ENCODE measurements at places on chromosomes 7 and 10.

- DNase-seq = peak; percentile 50
These were observed 10.4 kb downstream of the ABLIM1 start for GRCh38 chr10:114647545-114648138.

- DNase-seq = peak; percentile 75
These were observed 3.9 kb upstream of the MACC1 start for GRCh38 chr7:20220921-20221547.

DNA sequence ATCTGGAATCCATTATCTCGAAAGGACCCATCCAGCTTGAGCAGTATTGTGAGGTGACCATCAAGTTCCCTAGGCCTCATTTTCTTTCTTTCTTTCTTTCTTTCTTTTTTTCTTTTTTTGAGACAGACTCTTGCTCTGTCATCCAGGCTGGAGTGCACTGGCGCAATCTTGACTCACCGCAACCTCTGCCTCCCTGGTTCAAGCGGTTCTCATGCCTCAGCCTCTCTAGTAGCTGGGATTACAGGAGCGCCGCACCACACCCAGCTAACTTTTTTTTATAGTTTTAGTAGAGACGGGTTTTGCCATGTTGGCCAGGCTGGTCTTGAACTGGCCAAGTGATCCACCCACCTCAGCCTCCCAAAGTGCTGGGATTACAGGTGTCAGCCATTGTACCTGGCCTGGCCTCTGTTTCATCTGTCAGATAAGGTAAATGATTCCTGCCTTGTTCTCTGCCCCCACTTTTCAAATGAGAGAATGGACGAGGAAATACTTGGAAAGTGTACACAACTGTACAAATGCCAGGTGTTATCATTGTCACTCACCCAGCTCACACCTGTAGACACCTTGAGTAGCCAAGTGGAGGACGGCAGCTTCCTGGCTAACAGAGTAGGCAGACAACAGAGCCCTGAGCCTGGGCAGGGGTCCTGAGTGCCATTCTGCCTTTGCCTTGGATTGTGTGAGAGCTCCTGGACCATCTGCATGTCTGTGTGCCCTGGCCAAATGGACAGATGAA is 54.1 kb downstream of the HK1 start:
- DNase-seq = no peak

- no peak for DNase-seq
These were observed 477.0 kb upstream of the GALNT17 start for GRCh38 chr7:70654979-70655378.

DNA sequence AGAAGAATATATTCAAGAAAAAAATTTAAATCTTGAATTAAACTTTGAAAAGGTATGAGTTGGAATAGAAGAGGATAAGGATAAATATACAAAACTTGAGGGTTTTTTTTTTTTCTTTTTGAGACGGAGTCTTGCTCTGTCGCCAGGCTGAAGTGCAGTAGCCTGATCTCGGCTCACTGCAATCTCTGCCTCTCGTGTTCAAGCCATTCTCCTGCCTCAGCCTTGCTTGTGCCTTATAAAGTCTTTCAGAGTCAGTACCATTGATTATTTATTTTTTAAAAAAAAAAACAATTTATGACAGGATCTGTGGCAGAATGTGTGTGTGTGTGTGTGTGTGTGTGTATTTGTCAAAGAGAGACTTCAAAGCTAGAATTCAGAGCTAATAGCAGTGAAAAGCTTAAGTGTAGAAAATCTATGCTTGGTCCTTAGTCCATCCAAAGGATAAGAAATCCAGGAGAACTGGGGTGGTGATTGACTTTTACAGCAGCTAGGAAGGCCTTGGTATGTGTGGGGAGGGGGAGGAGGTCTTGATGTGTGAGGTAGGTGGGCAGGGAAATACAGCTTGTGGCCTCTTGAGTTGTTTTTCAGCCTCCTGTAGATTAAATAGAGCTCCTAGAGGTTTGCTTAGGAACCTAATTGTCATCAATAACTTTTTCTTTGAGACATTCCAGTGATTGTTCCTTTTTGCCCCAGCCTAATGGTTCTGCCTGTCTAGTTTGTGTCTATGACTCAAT is 2.4 kb downstream of the HECTD2 start:
- DNase-seq = no peak

GRCh38 chr10:1056326-1057105 is at the start of gene WDR37:
TSS of gene WDR37 (plus strand) at chr10:1056385. CDS start at chr10:1072156, 15,771 bp downstream.
- peak; percentile 86 for DNase-seq

DNA sequence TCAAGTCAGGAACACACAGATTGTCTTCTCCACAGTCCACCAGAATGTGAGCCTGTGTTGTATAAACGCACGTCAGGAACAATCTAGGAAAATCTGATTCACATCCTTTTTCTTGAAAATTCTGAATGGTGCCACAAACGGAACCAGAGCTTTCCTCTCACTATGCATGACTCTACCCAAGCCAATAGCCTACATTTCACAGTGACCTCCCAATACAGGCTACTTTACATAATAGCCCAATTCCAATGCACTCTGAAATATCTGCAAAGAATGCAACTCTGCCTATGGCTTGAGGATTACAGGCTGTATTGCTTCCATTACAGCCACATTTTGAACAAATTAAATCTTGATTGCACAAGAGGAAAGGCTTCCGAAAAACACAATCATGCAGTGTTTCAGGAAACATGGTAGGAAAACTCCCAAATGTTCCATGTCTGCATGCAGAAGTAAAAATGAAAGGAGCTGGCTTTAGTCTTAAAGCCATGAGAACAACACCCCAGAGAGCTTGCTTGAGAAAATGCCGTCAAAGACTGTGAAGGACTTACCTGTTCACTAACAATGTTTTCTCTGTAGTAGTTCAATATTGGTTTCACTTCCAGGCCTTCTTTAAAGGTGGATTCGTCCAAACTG is 113.9 kb downstream of the ITGA8 start:
- DNase-seq = no peak

GRCh38 chr7:95404316-95404865 is 8.2 kb upstream of the PON3 start:
- no peak for DNase-seq
